ENCODE measurements at places on chromosomes 7 and 10. TPM values are rescaled to one million over a fixed set of nuclear protein-coding genes. Genes with fewer than 3 reads are reported as not detected.

The SCD gene
- total RNA-seq: 258 TPM

The SFRP4 gene
- total RNA-seq: not detected

The PPP1R9A gene
- total RNA-seq: 10.9 TPM

The OR6V1 gene
- total RNA-seq: not detected

The GCK gene
- total RNA-seq: 2.8 TPM

The GIMAP7 gene
- not detected for total RNA-seq

The NACAD gene
- 1.7 TPM for total RNA-seq

The TMEM225B gene
- 0.52 TPM for total RNA-seq

DNA sequence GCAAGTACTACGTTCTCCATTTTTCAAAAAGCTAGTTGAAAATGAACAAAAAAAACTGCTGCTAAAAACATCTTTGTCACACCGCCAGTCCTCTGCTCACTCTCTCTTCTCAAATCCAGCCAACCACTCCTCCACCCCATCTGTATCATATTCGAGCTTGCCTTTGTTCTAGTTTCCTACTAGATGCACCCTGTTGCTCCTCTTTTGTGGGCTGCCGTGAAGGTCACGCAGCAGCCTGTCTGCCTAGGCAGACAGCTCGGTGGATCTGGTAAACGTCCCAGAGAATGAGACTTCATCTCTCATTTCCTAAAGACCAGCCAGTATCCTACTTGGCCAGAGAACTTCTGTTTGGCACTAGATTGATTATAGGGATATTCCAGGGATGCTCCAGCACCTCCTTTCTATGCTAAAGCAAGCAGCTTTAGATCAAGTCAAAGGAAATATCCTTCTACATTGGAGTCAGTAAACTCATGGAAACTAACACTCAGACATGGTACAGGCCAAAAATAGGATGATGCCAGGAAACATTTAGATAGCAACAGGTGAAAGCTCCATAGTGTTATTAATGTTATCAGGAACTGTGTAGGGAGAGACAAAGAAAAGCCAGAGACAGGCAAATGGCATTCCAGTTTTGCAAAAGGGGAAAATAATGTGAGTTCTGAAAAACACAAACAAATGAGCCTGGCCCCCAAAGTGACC lies 8.7 kb upstream of the PLXNA4 start:
- DNase-seq: peak; percentile 35

DNA sequence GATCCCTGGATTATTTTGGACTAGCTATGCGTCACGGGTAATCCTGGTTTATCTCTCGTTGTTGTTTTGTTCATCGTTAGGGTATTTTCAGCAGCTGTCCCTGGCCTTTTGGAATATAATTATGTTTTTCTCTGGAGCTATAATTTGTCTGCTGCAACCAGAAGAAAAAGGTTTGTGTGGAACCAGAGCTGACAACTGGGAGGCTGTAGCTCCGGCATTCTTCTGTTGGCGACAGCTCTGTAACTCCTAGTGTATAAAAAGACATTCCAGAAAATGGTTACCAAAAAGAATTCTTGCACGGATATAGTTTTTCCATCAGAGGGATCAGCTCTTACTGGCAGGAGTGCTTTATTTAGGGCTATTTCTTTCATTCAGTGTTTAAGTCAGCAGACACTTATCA lies 130.9 kb upstream of the PRR15 start:
- no peak for DNase-seq

- no peak for DNase-seq
These were observed 20.7 kb downstream of the PLPP4 start for GRCh38 chr10:120477743-120478141.

DNA sequence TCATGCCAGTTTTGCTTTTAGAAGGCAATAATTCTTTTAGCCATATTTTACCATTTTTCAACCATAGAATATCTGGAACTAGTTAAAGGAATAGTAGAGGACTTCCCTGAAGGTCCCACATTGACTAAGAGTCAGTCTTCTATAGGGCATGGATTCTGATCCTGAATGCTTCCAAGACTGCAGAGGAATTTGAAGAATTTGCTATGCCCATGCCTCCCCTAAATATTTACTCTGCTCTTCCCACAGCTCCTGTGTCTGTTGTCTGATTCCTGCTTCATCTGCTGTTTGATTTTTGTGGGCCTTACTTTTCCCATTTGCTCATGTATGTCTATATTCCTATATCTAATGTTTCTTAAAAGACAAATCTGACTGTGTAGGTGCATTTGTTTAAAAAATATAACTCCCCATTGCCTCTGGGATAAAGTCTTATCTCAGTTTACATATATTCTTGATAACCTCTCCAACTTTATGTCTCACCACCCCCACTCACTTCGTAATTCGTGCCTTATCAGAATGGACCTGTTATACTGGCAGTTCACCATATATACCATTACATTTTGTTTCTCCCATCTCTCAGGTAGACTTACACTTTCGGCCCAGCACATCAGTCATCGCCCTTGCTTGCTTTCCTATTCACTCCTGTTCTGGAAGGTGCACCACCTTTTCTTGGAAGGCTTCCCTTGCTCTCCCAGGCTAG lies 33.9 kb downstream of the LRRC4 start:
- no peak for DNase-seq

DNA sequence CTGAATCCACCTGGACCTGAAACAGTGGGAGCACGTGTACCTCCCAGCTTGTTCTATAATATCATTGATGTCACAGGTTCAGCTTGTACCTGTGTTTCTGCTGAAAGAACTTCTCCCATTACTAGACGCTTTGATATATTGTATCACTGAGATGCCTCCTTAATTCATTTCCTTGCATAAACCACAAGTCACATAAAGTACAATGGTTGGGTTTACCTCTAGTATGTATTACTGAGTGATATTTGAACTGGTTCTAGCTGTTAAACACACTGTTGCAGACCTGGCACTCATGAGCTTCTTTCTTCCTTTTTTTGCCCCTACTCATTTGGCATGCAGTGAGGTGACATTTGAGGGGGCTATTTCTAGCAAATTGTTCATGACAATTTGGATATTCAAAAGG lies 106.6 kb upstream of the KLF14 start:
- no peak for DNase-seq

GRCh38 chr10:43304687-43305333 lies 37.9 kb upstream of the RASGEF1A start:
- peak; percentile 85 for DNase-seq

DNA sequence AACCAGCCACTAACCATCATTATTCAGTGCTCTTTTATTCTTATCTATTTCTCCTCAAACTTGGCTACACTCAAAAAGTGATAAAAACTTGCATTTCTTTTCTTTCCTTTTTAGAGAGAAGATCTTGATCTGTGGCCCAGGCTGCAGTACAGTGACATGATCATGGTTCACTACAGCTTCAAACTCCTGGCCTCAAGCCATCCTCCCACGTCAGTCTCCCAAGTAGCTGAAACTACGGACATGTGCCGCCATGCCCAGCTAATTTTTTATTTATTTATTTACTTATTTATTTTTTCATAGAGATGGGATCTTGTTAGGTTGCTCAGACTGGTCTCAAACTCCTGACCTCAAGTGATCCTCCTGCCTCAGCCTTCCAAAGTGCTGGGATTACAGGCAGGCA lies 24.6 kb upstream of the TMEM248 start:
- no peak for DNase-seq

DNA sequence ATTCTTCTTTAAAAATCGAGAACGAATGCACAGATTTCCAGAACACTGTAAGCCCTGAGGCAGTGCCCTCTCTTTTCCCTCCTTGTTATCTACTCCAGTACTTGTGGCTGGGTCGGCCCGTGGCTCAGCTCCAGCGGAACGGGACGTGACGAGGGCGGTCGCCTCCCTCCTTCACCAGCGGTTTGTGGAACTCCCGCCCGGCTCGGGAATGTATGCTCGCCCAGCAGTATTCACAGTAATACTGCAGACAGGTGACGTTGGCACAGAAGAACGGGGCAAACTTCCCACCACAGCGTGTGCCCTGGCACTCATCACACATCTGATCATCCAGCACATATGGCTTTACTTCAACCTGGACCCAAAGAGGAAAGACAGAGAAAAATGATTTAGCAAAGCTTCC lies 128.5 kb downstream of the BTAF1 start:
- peak; percentile 18 for DNase-seq

DNA sequence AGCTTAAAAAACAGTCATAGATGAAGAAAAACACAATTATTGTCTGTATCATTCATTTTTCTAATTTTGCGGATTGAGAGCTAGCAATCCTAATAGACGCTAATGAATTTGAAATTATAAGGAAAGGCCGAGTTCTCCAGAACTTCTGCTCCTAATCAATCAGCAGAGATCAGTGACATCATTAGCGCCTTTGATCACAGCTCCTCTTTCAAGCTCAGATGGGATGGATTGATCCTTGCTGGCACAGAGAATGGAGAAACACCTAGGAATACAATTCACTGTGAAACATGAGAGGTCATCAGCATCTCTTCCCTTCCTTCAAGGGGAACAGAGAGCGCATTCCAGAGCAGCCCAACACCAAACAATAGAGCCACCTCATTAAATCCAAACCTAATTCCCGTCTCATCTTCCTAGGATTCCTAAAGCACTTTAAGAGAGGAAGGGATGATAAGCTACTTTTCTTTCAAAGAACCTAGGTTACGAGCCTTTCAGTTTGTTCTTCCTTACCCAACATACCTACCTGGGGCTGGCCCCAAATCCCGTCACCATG lies 24.4 kb downstream of the GLI3 start:
- DNase-seq: peak; percentile 36

DNA sequence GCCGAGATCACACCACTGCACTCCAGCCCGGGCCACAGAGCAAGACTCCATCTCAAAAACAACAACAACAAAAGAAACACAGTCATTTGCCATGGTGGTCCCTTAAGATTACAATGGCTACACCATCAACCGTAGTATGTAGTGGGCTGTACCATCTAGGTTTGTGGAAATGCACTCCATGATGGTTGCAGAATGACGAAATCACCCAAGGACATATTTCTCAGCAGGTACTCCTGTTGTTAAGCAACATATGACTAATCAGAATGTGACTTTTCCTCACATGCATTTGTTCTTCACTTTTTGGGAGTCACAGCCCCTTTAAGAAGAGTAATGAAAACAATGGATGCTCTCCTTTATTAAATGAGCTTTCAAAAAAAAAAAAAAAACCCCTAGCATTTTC lies 11.0 kb downstream of the SVIL start:
- no peak for DNase-seq

GRCh38 chr10:129524936-129525335 lies 57.9 kb downstream of the MGMT start:
- no peak for DNase-seq

- DNase-seq: peak; percentile 49
These were observed 56.0 kb downstream of the COL26A1 start for GRCh38 chr7:101418694-101419093.

- DNase-seq: peak; percentile 81
These were observed 2.3 kb downstream of the HKDC1 start for GRCh38 chr10:69222157-69223027.

GRCh38 chr10:88236121-88236743 lies 346.9 kb downstream of the RNLS start:
- no peak for DNase-seq

DNA sequence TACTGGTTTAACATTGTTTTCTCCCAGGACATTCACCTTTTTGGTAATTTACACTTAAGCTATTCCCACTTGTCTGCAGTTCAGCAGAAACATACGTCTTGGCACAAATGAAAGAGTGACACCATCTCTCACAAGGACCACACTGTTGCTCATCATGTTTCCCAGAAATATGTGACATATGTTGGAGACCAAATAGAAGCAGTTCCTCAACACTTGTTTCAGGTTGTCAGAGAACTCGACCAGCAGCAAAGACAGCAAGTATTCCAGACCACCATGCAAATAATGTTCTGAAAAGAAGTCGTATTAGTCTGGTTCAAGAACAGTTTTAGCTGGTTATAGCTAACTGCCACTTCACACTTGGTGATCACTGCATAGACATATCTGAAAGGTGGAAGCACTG lies 81.3 kb upstream of the KLF6 start:
- no peak for DNase-seq
